ENCODE measurements at places on chromosomes 4 and X.

DNA sequence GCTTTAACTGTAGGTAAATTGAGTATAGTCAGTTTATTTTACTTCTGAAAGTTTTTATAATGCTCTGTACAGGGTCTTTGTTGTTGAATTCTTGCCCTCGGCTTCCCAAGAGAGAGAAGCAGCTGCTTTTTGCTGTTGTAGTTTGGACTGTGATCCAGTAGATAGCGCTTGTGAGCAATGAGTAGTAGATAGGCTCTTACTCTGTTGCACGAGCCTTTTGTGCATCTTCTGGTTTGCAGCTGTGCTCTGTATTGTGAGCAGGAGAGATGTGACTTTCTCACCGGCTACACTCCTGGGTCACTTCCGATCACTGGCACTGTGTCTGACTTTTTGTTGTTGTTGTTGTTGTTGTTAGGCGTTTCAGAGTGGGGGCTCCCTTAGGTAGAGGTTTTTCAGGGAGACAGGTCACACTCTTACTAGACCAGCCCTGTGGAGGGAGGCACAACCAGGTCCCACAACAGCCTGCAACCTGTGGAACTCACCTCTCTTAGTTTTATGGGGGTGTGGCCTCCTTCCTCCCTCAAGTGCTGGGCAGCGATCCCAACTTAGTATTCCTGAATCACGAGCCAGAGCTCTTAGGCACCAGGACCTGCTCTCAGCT, 822.1 kb upstream of the GALNTL6 start:
- DNase-seq = no peak

DNA sequence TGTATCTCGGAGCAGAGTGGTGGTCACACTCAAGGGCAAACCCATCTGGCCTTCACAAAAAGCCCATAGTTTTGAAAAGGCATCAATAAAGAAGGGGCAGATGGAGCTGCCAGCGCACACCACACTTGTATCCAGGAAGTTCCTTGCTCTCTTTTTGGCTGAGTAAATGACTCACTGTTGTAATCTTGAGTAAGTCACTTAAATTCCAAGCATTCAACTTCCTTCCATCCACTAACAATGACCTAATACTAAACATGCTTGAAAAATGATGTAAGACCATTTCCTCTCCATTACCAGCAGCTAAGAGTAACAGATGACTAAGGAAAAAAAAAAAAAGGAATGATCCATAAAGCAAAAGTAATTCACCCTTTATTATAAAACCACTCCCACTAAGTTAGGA, 32.4 kb upstream of the MYOZ2 start:
- DNase-seq = no peak

- DNase-seq = no peak
Measured at GRCh38 chrX:153338836-153339235, 4.9 kb downstream of the ZNF275 start.

GRCh38 chr4:48124870-48125269, 9.2 kb downstream of the TXK start:
- no peak for DNase-seq

GRCh38 chr4:87762311-87762710, 37.0 kb upstream of the IBSP start:
- DNase-seq = no peak
